OCI-M1 (cell line): ENCODE measurements at places on chromosomes 12 and 14.
A peak's percentile ranks its signal among the peaks of the same experiment; 100 is the strongest.

DNA sequence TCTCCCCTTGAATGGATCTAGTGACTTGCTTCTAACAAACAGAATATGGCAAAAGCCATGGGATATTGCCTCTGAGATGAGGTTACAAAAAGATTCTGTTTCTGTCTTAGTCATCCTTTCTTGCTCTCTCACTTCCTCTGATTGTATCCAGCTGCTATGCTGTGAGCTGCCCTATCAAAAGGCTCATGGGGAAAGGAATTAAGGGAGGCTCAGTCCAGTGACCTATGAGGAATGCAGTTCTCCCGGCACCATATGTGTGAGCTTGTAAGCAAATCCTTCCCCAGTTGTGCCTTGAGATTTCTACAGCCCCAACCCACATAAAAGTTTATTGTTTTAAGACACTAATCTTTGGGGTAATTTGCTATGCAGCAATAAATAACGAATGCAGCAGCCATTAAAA, 183.1 kb downstream of the KLHL28 start:
- peak; percentile 76 for DNase-seq

GRCh38 chr12:132306885-132307191, 22.6 kb downstream of the GALNT9 start:
- no peak for DNase-seq

- peak; percentile 56 for DNase-seq
Measured at GRCh38 chr12:22856178-22856577, 231.2 kb downstream of the ETNK1 start.

DNA sequence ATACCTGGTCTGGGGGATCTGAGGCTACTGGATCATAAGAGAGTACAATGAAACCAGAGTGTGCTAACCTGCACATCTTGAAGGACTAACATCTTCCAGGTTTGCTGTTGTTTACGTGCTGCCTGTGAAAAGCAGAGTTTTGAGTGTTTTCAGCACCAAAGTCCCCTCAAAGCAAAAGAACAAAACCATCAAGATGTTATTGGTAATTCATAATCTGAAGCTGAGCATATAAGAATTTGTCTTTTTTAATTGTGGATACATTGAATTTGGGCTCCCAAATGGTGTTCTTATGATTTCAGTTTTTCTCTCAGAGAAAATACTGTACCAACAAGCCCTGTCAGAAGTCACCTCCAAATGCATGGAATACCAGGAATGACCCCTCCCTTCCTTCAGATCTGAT, 110.2 kb downstream of the BTG1 start:
- no peak for DNase-seq

- DNase-seq, result no peak
Measured at GRCh38 chr14:60968099-60968498, 12.8 kb downstream of the TRMT5 start.

GRCh38 chr12:101642115-101643067, 47.6 kb downstream of the MYBPC1 start:
- DNase-seq, result no peak

DNA sequence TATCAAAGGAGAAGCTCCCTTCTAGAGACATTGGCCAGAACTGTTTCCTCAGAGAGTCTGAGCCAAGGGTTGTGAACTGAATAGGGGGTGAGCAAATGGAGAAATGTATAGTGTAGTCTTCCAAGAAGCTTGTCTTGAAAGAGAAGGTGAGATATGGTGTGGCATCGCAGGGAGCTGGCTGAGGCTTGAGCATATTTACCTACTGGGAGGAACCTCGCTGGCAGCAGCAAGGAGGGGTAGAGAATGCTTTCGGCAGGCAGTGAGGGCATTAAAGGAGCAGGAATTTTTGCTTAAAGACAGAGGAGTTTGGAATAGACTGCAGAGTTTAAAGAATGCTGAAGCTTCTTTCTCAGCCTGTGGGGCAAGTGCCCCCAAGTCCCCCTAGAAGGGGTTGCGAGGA, 59.3 kb upstream of the PRMT8 start:
- no peak for DNase-seq

- DNase-seq, result peak; percentile 61
Measured at GRCh38 chr12:55728186-55728938, 447 bp downstream of the CD63 start.

DNA sequence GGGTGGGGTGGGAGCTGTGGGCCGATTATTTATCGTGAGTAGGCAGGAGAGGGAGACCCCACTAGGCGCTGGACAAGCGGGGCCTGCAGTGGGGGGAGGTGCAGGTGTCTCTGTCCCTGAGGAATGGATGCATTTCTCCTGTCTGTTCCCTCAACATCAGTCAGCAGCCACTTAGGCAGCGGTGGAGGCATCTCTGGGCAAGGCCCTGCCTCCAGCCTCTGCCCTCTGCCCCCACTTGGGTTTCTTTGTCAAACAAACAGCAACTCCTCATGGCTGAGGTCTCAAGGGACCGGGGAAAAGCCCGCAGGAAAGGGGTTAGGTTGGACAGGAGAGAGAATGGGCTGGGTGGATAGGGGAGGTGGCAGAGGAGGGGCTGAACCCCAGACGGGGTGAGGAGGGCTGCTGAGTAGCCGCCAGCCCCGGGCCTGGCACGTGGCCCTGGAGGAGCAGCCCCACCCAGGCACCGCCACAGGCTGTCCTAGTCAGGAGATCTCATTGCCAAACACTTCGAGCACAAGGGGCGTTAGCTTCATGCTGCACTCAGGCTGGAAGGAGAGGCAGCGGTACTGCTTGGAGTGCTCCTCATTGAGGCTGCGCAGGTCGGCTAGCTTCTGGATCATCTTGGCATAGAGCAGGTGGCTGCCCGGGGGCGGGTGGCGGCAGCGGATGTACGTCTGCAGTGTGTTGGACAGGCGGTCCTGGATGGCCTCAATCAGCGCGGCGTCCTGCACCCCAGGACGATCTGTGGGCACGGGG, 24.7 kb upstream of the HDAC7 start:
- no peak for DNase-seq

DNA sequence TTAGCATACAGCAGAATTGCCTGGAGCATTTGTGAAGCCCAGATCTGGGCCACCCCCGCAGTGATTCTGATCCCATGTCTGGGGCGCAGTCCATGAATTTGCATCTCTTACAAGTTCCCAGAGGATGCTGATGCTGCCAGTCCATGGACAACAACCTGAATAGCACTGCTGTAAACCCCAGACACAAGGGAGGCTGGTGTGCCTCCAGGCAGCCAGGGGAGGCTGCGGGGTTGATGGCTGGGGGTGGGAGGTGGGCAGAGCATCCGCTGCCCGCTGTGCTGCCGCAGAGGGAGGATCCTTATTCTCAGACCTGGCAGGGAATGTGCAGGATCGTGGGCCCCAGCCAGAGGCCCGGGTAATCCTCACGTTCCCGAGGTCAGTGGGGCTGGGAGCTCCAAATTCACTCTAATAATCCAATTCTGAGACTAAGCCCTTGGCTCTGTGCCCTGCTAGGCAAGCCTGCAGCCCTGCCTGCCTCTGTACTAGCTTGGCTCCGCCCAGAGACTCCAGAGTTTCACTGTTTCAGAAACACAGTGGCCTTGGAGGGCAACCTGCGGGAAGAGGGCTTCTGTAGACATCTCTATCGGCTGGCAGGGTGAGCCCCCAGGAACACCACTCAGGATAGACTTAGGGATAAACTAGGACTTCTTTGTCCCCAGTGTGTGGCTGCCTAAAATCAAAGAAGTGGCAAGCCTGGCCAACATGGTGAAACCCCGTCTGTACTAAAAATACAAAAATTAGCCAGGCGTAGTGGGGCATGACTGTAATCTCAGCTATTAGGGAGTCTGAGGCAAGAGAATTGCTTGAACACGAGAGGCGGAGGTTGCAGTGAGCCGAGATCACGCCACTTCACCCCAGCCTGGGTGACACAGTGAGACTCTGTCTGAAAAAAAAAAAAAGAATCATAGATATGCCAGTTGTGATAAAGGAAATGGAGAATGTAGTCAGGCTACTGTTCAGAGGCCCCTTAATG, 17.8 kb upstream of the MLEC start:
- DNase-seq, result no peak

DNA sequence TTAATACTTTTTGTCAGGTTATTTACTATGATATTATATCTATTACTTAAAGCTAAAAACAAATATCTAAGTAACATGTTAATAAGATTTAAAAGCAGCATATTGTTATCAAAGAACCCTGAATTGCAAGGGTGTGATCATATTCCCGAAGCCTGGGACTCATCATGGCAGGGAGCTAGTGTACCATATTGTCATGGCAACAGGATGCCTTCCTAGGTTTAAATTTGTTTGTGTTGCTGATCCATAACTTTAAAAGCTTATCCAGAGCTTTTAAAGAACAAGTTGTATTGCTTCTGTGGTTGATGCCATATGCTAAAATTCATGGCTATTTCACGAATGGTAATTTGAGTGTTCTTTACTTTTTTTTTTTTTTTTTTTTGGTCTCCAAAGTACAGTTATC, 500.5 kb downstream of the NAV3 start:
- no peak for DNase-seq

- no peak for DNase-seq
Measured at GRCh38 chr14:96162741-96163140, 41.9 kb upstream of the BDKRB2 start.

DNA sequence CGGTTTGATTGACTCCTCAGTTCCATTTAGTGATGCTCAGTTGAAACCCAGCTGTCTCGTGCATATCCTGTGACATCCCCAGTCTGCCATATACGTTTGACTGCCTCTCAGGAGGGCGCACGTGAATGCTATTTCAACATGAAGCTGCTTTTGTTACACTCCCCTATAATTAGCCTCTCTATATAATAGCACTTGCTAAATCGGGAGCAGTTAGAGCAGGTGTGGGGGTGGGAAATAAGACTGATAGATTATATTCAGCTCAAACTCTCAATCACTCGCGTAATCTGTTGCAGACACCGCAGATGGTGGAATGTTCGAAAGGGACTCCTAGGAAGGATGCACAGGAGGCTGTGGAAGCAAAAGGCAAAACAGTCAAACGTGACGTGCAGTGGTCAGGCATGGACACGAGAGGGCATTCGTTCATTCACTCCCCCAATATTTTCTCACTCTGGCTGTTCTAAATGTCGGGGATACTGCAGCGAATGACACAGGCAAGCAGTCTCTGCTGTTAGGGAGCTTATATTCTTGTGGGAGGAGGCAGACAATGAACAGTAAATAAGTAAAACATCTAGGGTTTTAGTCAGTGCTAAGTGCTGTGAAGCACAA, 29.8 kb downstream of the KCNA1 start:
- no peak for DNase-seq

DNA sequence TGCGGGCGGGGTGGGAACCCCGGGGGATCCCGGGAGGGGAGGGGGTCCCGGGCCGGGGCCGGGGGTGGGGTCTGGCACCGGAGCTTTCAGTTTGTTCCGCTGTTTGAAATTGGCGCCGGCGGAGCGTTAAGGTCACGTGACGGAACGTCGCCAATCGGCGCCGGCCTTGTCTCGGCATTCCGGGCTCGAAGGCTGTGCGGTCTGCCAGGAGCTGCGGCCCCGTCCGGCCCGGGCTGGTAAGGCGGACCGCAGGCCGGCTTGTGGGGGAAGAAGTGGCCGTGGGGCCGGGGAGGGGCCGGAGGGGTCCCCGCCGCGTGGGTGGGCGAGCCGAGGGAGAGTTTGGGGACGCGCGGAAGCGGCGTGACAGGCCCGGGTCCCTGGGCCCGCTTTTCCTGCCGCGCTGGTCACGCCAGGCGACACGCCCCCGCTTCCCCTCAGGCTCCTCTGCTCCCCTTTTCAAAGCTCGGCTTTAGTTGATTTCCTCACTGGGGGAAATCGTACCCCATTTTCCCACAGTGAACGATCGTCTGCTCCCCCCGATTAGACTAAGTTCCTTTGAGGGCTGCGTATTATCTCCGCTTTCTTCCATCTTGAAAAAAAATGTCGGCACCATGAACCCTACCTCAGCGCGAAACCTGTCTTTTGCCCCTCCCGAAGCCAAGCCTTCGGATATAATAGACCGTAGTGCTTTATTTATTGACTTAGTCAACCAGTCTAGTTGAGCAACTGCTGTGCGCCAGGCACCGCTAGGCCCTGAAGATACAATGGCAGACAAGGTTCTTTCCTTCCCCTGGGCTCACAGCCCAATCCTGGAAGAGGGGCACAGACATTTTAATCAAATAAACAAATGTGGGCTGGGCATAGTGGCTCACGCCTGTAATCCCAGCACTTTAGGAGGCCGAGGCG, at the start of the genes FOXM1 and RHNO1:
FOXM1 (minus strand) TSS at position 128 of the 906 bp plus-strand sequence. CDS start 2,696 bp downstream, outside the sequence.
RHNO1 (plus strand) TSS at position 177 of the 906 bp plus-strand sequence. CDS start 8,144 bp downstream, outside the sequence.
- DNase-seq, result peak; percentile 92

DNA sequence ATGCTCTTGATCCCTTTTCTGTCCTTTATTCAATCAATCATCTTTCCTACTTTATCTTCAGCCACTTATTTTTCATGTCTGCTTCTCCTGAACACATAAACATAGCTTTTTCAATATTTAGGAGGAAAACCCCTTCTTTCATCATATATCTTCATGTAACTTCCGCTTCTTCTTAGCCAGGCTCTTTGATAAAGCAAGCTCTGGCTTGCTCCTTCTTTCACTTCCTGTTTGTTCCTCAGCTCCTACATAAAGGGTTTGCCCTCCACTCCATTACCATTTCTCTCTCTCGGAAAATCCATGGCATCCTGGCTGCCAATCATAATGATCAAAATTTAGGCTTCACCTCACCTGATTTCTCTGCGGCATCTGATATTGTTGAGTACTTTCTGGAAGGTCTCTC, 33.7 kb upstream of the HELB start:
- peak; percentile 53 for DNase-seq

GRCh38 chr12:97960741-97961608, 498.4 kb downstream of the RMST start:
- DNase-seq, result peak; percentile 46

- DNase-seq, result no peak
Measured at GRCh38 chr14:94345344-94346064, 22.4 kb upstream of the SERPINA6 start.

DNA sequence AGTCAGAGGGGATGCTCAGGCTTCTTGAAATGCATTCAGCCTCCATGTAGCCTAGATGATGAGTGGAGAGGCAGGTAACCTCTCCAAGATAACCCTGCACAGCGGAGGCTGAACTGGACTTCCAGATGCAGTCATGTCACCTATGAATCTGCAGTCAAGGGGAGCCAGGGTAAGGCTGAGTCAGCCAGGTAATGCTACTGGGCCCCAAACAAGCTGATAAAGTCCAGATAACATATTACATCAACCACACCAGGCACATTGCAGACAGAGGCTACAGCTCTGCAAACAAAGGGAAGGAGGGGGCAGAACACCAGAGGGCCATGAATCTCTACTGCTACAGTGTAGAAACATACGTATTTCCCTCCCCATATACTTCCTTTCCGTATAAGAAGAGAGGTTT, 14.0 kb downstream of the RNASE9 start:
- DNase-seq, result no peak

- DNase-seq, result no peak
Measured at GRCh38 chr12:53105256-53105655, 2.0 kb downstream of the SOAT2 start.

DNA sequence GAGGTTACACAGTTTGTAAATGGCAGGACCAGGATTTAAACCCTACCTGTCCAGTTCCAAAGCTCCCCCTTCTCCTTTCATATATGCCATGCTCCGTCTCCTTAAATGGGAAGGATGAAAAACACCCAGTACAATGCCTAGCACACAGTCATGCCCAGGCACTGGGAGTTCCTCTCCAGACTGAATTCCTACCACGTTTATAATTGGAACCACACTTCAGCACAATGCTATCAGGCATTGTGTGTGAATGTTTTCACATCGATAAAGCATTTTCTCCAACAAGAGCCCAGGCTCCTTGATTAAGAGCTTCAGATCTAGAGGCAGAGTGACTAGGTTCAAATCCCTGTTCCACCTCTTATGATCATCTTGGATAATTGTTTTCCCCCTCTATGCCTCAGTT, 2.7 kb upstream of the NUAK1 start:
- no peak for DNase-seq

- peak; percentile 21 for DNase-seq
Measured at GRCh38 chr14:96407935-96408570, 16.1 kb downstream of the AK7 start.
